ENCODE measurements at places on chromosomes 1 and 21. TPM values are rescaled to one million over a fixed set of nuclear protein-coding genes. Genes with fewer than 3 reads are reported as not detected.

Gene ST6GALNAC3
- 1.2 TPM for polyA plus RNA-seq

Gene AGT
- 22.3 TPM for polyA plus RNA-seq

GRCh38 chr1:237961754-237962153, 71.0 kb upstream of the ZP4 start:
- no peak for DNase-seq

DNA sequence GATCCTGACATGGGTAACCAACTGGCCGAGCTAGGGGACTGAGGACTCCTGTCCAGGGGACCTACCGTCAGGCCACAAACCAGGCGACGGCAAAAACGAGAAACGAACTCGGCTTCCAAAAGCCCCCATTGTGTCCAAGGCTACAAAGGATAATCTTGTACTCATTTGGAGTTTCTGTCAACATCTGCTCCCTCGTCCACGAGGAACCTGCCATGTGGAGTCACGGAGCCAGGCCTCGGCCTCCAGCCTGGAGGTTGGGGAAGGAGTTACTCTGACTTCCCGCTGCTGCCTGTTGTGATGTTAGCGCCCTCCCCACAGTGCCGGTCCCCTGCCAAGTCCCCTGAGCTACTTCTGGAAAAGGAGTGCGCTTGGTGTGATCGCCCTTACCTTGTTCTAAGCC, 7.3 kb downstream of the KRTAP10-1 start:
- no peak for DNase-seq

- no peak for DNase-seq
Measured at GRCh38 chr21:15122241-15122640, 57.4 kb upstream of the NRIP1 start.

DNA sequence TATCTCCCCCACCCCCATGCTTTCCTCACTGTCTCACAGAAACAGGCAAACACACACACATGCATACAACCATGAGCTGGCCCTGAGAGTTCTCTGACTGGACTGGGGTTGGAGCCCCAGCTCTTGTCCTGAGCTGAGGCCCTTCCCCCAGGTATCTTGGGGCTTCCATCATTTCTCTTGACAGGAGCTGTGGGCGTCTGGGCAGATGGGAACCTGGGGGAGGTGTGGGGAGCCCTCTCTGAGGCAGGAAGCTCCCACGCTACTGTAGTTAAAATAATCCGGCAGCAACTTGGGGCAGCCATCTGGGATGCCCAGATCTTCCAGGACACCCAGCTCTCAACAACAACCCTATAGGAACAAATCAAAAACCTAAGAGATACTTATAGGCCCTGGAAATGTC, 2.7 kb upstream of the KIF21B start:
- no peak for DNase-seq
